ENCODE measurements at places on chromosomes 6 and 20.

DNA sequence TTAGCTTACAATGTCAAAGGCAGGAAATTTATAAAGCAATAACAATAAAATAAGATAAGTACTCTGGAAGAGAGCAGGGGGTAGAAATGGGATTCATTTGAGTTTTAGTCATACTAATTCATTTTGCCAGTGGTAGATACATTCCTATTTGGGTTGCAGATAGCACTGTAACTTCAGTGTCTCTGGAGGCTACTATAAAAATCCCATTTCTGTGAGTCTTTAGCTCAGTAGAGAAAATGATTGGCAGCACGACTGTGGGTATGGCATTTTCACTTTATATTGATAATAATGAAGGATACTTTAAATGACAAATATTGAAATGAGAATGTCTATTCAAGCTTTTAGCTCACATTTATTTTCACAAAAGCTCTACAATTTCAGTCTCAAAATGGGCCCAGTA lies 93.6 kb downstream of the FHL5 start:
- no peak for DNase-seq

- DNase-seq, result no peak
Measured at GRCh38 chr6:56909115-56909907, 45.6 kb upstream of the BEND6 start.

DNA sequence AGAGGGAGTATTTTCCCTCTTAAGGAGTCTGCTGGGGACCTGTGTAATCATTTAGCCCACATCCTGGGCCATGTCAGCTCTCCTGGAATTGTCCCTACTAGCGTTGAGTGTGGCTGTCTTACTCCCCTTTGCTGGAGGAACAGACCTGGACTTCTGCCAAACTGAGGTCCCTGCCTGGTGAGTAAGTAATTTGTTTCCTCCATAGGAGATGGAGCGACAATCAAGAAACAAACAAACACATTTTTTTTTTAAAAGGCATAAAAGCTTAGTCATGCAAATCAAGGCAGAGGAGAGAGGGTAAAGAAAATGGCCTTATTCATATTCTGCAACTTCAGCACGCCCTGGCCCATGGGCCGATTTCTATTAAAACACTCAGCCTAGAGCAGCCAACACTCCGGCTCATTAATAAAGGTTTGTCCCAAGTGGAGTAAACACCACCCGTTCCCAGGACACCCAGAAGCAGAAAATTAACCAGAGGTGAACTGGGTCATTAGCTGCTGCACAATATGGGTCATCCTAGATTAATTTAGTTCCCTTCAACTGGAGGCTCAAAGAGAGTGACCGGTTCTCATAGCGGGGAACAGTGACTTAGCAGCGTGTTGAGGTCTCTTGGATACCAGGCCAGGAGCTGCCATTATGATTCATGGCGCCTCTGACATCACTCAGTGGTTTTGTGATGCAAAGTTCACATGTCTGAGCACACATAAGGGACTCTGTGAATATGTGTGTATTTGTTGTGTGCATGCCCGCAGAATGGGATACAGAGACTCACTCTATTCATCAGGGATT lies 165.0 kb upstream of the SULF2 start:
- DNase-seq, result no peak

DNA sequence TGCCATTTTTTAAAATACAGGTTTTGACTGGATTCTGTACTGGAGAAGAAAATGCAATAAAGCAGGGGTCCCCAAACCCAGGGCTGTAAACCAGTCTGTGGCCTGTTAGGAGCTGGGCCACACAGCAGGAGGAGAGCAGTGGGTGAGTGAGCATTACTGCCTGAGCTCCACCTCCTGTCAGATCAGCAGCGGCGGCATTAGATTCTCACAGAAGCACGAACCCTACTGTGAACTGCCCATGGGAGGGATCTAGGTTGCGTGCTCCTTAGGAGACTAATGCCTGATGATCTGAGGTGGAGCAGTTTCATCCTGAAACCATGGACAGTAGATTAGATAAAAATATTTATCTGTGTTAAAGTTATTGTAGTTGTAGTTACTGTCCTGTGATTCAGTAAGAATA lies 21.1 kb upstream of the FBXO9 start:
- no peak for DNase-seq

- peak; percentile 72 for DNase-seq
Measured at GRCh38 chr20:4607287-4607713, 114.4 kb upstream of the PRND start.

GRCh38 chr20:4490606-4491280 lies 231.0 kb upstream of the PRND start:
- DNase-seq, result no peak

DNA sequence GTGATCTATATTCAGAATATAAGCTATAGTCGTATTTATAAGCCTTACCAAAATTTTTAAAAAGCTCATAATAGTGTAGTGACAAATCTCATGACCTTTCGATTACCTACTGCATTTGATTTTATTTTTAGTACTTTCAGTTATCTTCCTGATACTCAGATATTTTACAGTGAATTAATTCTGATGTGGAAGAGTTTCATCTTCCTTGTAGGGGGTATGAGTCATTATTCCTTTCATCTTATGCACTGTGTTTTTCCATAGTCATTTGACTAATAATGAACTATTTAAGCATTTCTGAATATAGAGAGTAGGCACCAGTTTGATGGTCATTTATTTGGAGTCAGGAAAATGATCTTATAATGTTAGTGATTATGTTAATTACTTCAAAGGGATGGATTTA lies 36.4 kb downstream of the HDGFL1 start:
- no peak for DNase-seq

DNA sequence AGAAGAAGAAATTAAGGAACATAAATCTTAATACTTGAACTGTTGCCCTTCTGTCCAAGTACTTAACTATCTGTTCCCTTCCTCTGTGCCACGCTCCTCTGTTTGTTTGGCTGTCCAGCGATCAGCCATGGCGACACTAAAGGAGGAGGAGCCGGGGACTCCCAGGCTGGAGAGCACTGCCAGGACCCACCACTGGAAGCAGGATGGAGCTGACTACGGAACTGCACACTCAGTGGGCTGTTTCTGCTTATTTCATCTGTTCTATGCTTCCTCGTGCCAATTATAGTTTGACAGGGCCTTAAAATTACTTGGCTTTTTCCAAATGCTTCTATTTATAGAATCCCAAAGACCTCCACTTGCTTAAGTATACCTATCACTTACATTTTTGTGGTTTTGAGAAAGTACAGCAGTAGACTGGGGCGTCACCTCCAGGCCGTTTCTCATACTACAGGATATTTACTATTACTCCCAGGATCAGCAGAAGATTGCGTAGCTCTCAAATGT lies 17.1 kb downstream of the IRF4 start:
- DNase-seq, result no peak

GRCh38 chr6:137709424-137710236 lies 157.4 kb upstream of the TNFAIP3 start:
- DNase-seq, result no peak

DNA sequence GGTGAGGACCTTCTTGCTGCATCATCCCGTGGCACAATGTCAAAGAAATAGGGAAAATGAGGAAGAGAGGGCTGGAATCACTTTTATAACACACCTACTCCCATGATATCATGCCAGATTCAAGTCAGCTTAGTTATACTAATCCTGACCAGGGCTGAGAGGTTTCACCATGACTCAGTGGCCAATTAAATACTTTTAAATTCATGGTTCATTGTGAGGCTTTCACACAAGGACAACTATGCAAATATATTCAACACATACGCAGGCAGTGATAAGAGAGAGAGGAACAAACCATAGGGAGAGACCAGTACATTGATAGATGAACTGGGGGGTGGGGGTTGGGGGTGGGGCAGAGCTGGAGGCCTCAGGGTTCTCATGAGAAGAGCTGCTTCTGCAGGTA lies 313.1 kb downstream of the LRFN2 start:
- no peak for DNase-seq

All from GM13976 (cell line).